ENCODE measurements at places on chromosomes 11 and 22.
A peak's percentile ranks its signal among the peaks of the same experiment; 100 is the strongest.

GRCh38 chr11:79308429-79308828, 132.4 kb downstream of the TENM4 start:
- no peak for DNase-seq

DNA sequence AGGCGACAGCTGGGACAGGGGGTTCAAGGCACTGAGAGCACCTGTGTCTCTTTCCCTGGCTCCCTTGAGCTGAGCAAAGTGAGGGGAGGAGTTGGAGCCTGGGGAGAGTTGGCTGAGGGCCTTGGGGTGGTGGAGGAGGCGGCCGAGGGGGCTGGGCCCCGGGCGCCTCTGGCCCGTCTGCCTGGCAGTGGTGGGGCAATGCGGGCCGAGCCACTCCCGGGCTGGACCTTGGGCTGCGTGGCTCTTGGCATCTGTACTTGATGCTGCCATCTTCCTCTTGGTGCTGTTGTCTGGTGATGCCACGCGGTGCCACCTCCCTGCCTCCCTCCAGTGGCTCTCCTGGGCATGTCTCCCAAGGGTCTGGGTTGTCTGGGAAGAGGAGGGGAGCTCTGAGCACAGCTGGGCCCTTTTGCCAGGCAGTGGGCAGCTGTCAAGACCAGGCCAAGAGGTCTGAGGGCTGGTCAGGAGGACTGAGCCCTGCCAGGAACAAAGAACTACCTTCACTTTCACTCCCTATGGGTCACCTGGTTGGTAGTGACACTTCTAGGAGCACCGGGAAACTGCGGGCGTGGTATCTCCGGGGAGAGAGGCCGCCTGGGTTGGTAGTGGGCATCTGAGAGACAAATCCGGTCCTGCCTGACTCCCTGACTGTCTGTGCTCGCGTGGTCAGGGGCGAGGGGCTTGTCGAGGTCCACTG, 1.3 kb downstream of the GRIK4 start:
- DNase-seq: no peak

GRCh38 chr11:47004595-47005033, 68.1 kb downstream of the CSTPP1 start:
- no peak for DNase-seq

DNA sequence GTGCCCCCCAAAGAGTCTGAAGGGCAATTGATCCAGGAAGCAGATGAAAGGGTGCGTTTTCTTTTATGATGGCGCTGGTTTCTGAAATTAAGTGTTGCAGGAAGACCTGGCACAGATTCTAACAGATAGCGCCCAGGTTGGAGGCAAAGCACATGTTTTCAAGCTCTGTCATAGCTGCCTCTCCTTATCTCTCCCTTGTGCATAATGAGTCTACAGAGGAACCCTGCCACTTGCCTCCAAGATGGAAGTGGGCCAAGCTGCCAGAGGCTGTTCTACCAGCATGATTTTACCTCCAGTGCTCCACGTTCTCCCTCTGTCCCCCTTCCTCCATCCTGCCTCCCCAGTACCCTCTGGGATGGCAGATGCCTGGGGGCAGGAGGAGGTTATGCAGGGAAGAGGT, 30.0 kb upstream of the TLCD5 start:
- DNase-seq: no peak

GRCh38 chr11:19800714-19801519, 88.3 kb downstream of the NAV2 start:
- DNase-seq: no peak

DNA sequence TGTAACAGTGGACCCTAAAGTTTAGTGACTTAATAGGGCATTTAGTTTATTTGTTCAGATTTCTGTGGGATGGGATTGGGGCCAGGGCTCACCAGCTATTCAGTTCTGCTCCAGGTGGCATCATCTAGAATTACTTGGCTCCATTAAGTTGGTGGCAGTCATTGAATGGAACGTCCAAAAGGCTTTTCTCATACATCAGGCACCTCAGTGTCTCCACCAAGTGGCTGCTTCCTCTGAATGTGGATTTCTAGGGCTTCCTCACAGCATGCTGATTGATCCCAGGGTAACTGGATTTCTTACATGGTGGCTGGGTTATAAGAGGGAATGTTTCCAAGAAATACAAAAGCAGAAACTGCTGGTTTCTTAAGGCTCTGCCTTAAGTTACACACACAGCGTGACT, 34.7 kb downstream of the USP47 start:
- no peak for DNase-seq

DNA sequence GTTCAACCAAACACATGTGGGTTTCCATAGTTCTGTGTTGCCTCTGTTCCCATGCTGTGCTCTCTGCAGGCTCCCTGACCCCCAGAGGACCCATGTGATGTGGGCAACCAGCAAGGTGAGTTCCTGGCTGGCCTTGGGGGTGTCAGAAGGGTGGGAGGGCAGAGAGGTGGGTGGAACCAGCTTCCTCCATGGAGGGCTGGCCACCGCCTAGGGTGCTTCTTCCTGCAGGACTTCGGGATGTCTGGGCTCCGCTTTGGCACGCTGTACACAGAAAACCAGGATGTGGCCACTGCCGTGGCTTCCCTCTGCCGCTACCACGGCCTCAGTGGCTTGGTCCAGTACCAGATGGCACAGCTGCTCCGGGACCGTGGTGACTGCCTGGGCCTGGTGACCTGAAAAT, 14.5 kb upstream of the EXT2 start:
- no peak for DNase-seq

- DNase-seq: no peak
These were observed 80.6 kb downstream of the RPL27A start for GRCh38 chr11:8763070-8763685.

DNA sequence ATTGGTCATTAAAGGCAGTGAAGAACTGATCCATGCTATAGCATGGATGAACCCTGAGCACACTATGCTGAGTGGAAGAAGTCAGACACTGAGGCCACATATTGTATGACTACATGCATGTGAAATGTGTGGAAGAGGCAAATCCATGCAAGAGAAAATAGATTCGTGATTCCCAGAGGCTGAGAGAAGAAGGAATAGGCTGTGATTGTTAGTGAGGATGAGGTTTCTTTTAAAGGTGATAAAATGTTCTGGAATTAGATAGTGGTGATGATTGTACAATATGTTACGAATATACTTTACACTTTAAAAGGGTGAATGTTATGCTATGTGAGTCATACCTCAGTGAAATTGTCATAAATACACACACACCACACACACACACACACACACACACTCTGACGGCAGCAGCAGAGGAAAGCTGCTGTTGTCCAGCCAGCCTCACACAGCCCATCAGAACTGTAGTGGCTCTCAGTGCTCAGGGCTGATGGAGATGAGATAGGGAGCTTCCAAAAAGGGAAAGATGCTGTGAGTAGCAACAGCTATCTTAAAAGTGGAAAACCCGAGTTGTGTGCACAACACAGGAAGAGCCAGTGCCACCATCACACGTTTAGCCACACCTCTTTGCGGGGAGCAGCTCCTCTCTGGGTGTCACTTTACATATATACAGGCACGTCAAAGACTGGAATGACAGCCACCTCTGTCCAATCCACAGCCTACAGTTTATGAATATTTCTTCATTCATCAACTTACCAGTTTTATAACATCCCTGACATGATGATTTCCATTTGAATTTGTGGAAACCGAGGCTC, 153.0 kb downstream of the SPATA19 start:
- DNase-seq: no peak

- DNase-seq: no peak
These were observed 319.7 kb downstream of the DDX10 start for GRCh38 chr11:108984523-108984922.

- DNase-seq: no peak
These were observed 182.1 kb upstream of the CARD18 start for GRCh38 chr11:105321696-105322095.

DNA sequence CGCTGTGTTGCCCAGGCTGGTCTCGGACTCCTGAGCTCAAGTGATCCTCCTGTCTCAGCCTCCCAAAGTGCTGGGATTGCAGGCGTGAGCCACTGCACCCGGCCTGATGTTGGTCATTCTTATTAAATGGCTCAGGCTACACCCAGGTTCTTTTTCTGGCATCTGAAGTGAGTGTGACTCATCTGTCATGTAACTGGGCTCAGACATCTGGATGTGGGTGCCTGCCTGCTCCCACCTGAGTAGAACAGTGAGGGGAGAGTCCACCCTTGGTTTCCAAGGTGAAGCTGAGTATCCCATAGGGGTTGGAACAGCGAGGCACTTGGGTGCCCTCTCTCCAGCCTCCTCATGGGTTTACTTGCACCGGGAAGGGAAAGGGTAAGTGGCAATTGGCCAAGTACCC, 36.7 kb upstream of the EIF3D start:
- DNase-seq: no peak

- no peak for DNase-seq
These were observed 63.7 kb downstream of the PRDM11 start for GRCh38 chr11:45209891-45210699.

DNA sequence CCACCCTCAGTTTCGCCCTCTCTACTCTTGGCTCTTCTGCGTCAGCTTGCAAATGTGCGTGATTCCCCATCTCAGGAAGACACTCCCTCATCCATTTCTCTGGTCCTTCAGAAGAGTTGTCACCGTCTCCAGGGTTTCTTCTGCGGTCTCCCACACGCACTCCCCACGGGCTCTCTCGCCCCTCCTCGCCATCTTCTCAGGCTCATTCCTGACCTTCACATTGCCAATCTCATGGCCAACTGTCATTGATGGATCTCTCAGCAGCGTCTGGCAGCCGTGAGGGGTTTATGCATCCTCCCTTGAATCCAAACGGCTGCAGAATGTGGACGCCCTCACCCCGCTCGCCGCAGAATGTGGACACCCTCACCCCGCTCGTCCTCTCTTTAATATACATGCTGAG, 10.5 kb downstream of the SYNGR1 start:
- no peak for DNase-seq

DNA sequence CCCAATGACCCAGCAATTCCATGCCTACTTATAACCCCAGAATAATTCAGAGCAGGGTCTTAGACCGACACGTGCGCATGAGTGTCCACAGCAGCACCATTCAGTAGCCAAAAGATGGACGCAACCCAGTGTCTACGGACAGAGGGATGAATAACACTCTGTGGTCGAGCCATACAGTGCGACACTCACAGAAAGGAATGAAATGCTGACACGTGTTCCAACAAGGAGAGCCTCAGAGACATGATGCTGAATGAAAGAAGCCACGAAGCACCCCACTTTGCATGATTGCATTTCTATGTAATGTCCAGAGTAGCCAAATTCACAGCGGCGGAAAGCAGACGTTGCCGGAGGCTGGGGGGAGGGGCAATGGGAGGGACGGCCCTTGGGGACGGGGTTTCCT, 134.4 kb downstream of the CTTN start:
- DNase-seq: no peak

DNA sequence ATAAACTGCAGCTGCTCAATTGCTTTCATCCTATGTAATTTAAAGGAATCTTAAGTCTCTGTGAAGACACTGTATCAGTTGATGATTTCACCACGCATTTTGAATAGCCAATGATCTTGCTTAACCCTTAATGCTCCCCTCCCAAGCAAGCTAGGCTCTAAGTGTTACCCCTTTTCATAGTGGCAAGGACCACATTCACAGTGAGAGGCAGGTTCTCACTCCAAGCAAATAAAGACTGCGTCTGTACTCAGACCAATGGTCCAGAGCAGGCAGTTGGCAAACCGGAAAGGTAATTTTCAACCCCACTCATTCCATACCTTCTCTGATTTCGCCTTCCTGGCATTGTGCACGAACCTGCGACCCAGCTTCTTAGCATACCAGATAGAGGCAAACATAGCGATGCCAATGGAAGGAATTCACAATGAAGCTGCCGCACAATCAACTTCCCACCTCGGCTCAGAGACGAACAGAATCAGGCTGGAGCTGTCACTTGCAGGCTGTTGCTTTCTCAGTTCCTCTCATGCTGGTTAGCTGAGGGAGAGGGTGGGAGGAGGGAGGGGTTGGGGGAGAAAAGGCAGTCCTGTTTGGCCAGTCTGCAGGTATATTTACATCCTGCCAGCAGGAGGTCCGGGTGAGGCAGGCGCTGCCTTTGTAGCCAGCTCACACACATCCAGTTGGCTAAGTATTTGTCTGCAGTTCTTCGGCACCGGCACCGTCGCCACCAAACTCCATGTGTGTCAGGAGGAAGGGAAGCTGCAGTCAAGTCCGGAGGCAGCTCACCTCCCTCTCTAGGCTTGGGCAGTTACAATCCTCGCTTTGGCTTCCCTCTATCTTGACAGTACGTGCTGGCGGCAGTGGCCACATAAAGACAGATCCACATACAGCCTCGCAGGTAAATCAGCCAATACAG, 1151.2 kb upstream of the CCDC90B start:
- DNase-seq: no peak

GRCh38 chr11:64359712-64360445, 917 bp downstream of the RPS6KA4 start:
- DNase-seq: no peak

DNA sequence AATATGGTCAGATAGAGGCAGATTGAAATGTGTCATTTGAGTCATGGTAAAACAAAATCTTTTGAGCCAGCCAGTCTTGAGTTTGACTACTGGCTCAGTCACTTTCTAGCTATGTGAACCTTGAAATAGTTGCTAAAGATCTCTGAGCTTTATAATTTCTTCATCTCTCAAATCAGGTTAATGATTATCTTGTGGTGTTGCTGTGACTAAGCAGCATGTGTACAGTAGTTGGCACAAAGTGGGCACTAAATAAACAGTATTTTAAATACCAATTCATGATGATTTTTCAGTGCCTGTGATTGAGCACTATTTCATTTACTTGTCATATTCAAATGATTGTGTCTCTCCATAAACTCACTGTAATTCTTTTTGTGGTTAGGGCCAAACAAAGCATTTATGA, 70.8 kb downstream of the RAB38 start:
- no peak for DNase-seq

DNA sequence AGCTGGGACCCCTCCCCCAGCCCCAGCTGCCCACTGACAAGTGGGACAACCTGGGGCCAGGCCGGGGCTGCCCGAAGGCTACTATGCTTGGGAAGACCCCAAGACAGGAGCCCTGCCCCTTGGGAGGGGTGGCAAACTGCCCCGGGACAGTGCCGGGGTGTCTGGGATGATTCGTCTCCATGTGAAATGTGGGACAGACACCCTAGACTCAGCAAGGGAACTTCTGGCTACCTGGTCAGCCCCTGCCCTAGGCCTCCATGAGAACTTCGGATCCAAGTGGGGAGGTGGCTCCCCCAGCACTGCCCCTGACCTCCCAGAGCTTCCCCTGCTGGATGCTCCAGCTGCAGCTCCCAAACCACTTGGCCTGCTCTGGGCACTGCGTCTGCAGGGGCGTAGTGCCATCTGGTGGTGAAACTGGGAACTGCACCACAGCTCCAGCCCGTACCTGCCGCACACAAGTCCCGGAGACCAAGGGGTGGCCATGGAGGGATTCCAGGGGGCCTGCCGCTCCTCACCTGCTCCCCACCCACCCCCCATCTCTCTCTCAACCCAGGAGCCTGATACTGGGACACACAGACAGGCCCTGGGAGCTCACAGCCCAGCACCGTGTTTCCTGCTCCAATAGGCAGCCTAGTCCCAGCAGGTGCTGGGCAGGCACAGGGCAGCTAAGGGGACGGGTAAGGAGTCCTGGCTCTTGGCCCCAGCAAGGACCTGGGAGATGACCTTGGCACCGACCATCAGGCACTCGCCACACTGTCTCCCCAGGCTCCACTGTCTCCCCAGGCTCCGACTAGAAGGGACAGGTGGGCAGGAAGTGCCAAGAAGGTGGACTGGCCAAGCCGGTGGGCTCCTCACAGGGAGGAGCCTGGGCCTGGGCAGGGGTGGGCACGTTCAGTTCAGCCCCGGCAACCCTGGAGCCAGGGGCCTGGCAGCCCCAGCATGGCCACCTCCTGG, 194.1 kb downstream of the IGLL1 start:
- peak; percentile 62 for DNase-seq

All from stimulated activated CD4-positive, alpha-beta T cell treated with anti-CD3 and anti-CD28 coated beads, Interleukin-4, amount 100 ng/mL, for 4 hours (primary cell).